ENCODE measurements at places on chromosomes 11 and 22. TPM values are rescaled to one million over a fixed set of nuclear protein-coding genes. Genes with fewer than 3 reads are reported as not detected.

MMP27 gene
- not detected for total RNA-seq

ANO1 gene
- total RNA-seq = not detected

GAL gene
- total RNA-seq = 0.17 TPM

ACRV1 gene
- not detected for total RNA-seq

PLEKHB1 gene
- total RNA-seq = 0.22 TPM

BBOX1 gene
- total RNA-seq = not detected

MS4A6A gene
- total RNA-seq = not detected

PGA3 gene
- not detected for total RNA-seq

CHRNA10 gene
- 0.43 TPM for total RNA-seq

SMTN gene
- 292 TPM for total RNA-seq

KCNJ4 gene
- not detected for total RNA-seq

NAALAD2 gene
- 0.11 TPM for total RNA-seq

HEPN1 gene
- total RNA-seq = not detected

PRR33 gene
- total RNA-seq = not detected

PANX2 gene
- total RNA-seq = 0.22 TPM

OOSP4B gene
- not detected for total RNA-seq

PTDSS2 gene
- total RNA-seq = 31.1 TPM

RTN4RL2 gene
- total RNA-seq = not detected

APOBEC3A gene
- total RNA-seq = not detected

PSMC3 gene
- 160 TPM for total RNA-seq

DUSP8 gene
- 0.54 TPM for total RNA-seq

ZNF202 gene
- total RNA-seq = 4.0 TPM

CDC42BPG gene
- 0.34 TPM for total RNA-seq

CASP5 gene
- not detected for total RNA-seq

RIMBP3B gene
- under 0.01 TPM for total RNA-seq

OR2AT4 gene
- total RNA-seq = not detected

NOX4 gene
- total RNA-seq = 76.3 TPM

GPR83 gene
- total RNA-seq = not detected

SPTY2D1 gene
- 10.0 TPM for total RNA-seq

FREY1 gene
- total RNA-seq = 0.77 TPM

TRIM6 gene
- 1.5 TPM for total RNA-seq

ADORA2A gene
- total RNA-seq = 1.5 TPM

TBX10 gene
- not detected for total RNA-seq

OR4D5 gene
- total RNA-seq = not detected

PHRF1 gene
- total RNA-seq = 19.3 TPM

GGTLC3 gene
- not detected for total RNA-seq

NPTXR gene
- total RNA-seq = 0.11 TPM

MFNG gene
- total RNA-seq = 105 TPM

HBB gene
- not detected for total RNA-seq

CBLIF gene
- not detected for total RNA-seq

MPPED2 gene
- 0.22 TPM for total RNA-seq

NRGN gene
- 0.11 TPM for total RNA-seq

DEPDC7 gene
- 0.11 TPM for total RNA-seq

C11orf54 gene
- total RNA-seq = 23.6 TPM

ELMOD1 gene
- total RNA-seq = 1.1 TPM

IGF2 gene
- 0.60 TPM for total RNA-seq

CASP12 gene
- total RNA-seq = 85.2 TPM
